ENCODE measurements at places on chromosomes 6 and 20.
A peak's percentile ranks its signal among the peaks of the same experiment; 100 is the strongest.

- DNase-seq, result no peak
These were observed 158.8 kb downstream of the FRK start for GRCh38 chr6:115901896-115902295.

GRCh38 chr6:89298680-89299465, 16.2 kb downstream of the GABRR2 start:
- no peak for DNase-seq

DNA sequence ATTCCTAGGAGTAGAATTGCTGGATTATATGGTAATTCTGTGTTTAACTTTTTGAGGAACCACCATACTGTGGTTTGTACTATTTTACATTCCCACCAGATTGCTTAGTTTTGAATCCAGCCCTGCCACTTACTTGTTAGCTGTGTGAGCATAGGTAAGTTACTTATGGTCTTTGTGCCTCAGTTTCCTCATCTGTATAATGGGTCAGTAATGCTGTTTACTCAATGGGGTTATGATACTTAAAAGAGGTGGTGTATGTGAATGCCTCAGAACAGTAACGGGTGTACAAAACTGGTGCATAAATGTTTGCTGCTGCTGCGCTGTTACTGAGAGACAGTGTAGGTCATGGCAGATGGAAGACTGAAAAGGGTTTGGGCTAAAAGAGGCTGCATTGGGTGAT, 239.3 kb downstream of the NRN1 start:
- no peak for DNase-seq

GRCh38 chr6:74752303-74752702, 453.6 kb downstream of the COL12A1 start:
- no peak for DNase-seq

- no peak for DNase-seq
These were observed 345.1 kb downstream of the SAMD5 start for GRCh38 chr6:147853574-147853973.

DNA sequence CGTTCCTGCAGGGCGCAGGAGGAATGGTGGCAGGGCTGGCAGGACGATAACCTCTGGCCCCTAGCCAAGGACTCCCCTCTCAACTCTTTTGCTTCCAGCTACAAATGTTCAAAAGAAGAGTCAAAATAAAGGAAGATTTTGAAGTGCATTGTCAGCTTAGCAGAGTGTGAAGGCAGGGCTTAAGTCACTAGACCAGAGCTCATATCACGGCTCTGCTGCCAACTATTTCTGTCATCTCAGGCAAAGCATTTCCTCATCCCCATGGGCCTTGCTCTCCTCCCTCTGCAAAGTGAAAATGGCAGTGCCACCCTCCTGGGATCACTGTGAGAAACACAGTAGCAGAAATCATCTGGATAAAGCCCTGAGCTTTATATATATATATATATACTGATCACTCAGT, 36.7 kb downstream of the CFAP61 start:
- no peak for DNase-seq

- DNase-seq, result peak; percentile 95
These were observed 513.7 kb upstream of the SULF2 start for GRCh38 chr20:48298851-48299484.

GRCh38 chr20:52102559-52102958, 89.0 kb downstream of the ZFP64 start:
- no peak for DNase-seq

DNA sequence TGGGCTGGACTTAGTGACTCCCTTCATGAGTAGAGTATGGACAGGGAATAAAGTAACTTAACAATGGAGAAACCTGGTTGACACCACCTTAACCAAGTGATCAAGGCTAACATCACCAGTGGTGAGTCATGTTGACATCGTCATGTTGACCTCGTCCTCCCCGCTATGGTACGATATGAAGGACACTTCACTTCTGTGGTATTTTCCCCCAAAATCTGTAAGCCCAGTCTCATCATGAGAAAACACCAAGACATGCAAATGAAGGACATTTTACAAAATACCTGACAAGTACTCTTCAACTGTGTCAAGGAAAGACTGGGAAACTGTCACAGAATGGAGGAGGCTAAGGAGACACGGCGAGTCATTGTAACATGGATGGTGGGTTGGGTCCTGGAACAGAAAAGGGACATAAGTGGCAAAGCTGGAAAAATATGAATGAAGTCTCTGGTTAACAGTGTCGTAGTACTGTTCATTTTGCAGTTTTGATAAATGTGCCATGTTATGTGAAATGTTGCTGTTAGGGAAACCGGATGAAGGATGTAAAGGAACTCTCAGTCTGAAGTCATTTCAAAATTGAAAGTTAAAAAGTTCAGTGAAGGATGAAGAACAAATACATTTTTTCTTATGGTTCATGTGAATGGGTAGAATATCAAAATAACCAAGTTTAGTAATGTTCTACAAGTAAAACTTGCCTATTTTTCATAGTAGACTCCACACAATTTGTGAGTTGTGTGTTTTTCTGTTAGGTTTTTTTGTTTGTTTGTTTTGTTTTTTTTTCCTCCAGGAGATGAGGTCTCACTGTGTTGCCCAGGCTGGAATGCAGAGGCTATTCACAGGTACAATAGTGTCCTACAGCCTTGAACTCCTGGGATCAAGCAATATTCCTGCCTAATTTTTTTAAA, 247.5 kb downstream of the TMEM242 start:
- no peak for DNase-seq

- DNase-seq, result no peak
These were observed 66.4 kb downstream of the PLEKHG1 start for GRCh38 chr6:150666071-150666470.

GRCh38 chr6:105432797-105433196, 29.9 kb upstream of the PREP start:
- DNase-seq, result no peak

DNA sequence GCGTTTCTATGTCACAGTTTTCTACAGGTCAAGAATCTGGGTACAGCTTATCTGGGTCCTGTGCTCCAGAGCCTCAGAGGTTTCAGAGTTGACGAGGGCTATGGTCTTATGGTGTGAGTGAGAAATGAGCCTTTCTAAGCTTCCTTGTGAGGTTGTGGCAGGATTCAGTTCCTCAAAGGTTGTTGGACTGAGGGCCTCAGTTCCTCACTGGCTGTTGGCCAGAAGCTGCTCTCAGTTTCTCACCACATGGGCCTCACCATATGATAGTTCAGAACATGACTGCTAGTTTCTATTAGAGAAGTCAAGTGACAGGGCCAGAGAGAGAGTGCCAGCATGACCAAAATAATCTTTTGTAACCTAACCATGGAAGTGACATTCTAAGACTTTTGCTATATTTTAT, 96.1 kb downstream of the NUS1 start:
- DNase-seq, result no peak

DNA sequence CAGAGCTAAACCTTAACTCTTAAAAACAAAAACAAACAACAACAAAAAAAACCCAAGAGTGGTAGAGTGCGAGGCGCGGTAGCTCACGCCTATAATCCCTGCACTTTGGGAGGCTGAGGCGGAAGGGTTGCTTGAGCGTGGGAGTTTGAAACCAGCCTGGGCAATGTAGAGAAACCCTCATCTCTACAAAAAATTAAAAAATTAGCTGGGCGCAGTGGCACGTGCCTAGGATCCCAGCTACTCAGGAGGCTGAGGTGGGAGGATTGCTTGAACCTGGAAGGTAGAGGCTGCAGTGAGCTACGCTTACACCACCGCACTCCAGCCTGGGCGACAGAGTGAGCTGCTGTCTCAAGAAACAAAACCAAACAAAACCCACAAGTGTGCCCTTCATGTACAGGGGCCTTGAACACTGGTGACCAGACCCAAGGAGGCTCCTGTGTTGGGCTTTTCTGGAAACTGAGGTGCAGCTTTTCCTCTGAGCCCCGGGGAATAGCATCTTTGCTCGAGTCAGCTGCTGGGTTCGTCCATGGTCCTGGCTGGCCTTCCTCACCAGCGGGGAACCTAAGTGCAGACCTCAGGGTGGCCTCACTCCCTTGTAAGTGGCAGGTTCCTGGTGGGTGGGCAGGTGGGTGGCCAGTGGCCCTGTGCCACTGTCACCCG, 39.9 kb downstream of the PYGB start:
- no peak for DNase-seq

DNA sequence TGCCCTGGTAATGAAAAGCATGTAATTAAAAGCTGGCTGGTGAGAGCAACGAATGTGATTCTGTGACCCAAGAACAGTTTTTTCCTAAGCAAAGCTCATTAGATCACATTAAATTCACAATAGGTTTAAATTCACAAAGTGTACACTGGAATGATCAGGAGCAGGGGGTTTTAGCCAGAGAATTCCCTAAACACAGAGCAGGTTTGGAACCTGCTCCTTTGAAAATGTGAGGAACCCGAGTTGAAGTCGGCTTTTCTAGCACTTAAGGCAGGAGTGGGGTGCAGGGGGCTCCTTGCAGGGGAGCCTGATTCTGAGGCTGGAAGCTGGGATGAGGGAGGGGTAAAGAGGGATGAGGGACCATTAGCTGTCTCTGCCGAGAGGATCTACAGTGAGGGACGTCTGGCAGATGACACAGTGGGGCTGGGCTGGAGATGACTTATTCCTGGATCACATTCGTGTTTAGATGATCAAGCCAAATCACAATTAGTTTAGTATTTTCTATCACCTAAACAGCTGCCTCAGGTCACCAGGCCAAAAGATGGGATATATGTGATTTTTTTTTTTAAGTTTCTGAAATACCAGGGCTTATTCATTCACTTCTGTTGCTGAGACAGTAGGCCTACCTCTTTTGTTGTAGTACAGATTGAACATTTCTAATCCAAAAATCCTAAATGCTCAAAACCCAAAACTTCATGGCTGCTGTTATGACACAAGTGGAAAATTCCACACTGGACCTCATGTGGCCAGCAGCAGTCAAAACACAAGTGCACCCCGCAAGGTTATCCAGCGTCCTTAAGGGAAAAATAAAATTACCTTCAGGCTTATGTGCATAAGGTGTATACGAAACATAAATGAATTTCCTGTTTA, 93.1 kb upstream of the HIVEP1 start:
- peak; percentile 18 for DNase-seq

DNA sequence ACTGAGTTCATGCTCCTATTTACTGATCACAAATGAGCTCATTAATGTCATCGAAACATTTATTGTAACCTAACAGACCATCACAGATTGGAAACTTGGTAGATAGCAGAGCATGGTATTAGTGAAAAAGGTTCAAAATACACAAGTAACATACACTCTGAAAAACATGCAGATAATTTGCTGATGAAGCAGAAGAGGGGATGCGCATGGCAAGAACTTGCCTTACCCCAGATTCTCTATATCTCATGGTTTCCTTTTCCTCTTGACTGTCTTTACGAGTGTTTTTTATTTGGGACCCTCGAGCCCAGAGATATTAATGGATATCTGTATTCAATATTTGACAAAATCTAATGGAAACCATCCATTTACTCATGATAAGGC, 37.6 kb downstream of the QRSL1 start:
- no peak for DNase-seq

DNA sequence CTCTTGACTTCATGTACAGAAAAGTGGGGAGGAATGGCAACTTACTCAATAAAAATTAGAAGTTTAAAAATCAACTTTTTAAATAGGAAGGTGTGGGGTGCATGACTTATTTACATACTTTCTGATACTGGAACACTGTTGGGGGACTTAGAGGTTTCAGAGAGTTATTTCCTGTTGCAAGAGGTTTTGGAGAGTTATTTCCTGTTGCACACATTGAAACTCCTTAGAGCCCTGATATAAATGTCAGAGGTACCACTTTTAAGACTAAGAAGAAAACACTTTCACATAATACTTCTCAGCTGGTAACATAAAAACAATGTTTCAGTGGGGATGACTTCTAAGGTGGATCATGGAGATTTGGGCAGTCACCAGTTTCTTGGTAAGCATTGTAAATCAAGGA, 579.9 kb downstream of the MMUT start:
- DNase-seq, result no peak

GRCh38 chr6:22668307-22668706, 98.9 kb downstream of the HDGFL1 start:
- no peak for DNase-seq

DNA sequence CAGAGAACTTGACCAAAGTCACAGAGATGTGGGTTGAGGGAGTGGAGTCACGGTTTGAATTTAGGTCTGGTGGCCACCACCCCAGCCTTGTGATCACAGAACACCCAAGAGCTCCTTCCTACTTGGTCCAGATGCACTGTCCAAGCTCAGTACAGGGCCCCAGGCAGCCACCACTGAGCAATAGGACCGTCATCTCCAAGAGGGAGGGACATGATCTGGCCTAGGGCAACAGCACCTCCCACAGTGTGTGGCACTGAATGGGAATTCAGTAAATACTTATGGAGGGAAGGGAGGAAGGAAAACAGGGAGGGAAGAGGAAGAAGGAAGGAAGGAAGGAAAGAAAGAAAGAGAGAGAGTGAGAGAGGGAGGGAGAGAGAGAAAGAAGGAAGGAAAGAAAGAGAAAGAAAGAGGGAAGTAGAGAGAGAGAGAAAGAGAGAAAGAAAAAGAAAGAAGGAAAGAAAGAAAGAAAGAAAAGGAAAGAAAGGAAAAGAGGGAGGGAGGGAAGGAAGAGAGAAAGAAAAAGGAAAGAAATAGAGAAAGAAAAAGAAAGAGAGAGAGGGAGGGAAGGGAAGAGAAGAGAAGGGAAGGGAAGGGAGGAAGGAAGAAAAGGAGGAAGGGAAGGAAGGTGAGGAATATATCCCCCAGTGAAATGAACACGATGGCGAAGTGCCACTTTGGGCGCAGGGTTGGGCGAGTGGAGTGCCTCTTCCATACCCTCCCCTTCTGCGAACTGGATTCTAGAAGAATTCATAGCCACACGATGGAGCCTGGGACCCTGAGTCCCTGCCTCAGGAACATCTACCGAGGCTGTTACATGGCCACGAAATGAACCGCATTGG, 243.7 kb downstream of the TFAP2C start:
- DNase-seq, result no peak

DNA sequence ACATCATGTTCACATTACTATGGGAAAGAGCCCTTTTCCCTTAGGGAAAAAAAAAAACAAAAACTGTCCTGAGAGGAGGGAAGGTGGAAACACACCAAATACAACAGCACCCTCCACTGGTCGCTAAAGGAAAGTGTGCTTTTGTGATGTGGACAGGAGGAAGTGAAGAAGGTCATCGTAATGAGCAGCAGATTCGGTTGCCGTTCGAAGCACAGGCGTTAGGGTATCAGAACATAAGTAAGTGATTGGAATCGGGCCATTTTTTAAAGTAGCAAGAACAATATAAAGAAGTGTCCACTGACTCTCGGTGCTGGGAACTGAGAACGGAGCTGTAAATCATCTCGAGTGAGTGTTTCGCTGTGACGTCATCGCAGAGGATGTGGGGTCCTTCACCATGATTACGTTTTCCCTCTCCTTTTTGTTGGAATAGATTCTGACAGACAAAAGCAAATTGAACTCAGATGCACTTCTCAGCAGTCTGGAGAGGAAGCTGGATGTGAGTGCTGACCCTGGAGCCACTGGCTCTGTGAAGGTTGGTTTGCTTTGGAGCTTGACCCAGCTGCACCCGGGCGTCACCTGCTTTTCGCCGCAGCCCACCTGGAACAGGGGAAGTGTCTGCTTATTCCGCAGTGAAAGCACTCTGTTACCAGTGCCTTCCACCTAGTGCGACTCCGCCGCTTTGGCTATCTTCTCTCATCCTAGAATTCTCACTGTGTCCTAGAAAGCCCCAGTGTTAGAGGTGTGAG, 203.6 kb upstream of the GMDS start:
- DNase-seq, result peak; percentile 17

- DNase-seq, result no peak
These were observed 25.2 kb upstream of the TENT5A start for GRCh38 chr6:81777586-81778268.

GRCh38 chr6:46138281-46138680, 8.5 kb downstream of the ENPP4 start:
- DNase-seq, result peak; percentile 3

GRCh38 chr20:1394686-1395085, 1.8 kb upstream of the FKBP1A start:
- DNase-seq, result no peak
